ENCODE measurements at places on chromosomes 3 and 15.

GRCh38 chr3:127908951-127909350 is 6.1 kb upstream of the KBTBD12 start:
- no peak for DNase-seq

GRCh38 chr3:380801-381200 is 184.2 kb downstream of the CHL1 start:
- DNase-seq = no peak

- no peak for DNase-seq
Observed at GRCh38 chr3:55244247-55244646, 242.9 kb downstream of the WNT5A start.

DNA sequence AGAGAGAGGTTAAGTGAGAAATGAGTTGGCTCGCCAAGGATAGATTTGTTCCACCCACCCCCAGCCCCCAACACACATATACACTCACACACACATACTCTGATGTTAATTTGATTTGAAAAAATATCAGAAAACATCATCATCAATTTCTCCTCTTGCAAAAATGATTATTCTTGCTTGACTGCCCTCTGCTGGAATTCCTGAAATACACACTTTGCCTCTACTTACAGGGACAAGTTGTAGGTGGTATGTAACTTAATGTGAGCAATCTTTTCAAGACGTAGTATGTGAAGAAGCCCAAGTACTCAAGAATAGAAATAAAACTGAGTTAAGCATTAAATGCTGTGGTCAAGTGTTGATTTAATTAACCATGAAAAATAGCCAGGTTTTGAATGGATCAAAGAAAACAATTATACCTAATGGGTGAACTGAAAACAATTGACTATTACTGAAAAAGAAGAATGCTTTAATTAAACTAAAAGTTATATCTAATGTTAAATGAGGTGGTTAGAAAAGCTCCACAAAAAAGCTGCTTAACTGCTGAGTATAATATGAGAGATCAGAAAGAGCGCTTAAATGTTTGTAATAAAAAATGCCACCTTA is 46.6 kb upstream of the MDFIC2 start:
- peak; percentile 1 for DNase-seq

DNA sequence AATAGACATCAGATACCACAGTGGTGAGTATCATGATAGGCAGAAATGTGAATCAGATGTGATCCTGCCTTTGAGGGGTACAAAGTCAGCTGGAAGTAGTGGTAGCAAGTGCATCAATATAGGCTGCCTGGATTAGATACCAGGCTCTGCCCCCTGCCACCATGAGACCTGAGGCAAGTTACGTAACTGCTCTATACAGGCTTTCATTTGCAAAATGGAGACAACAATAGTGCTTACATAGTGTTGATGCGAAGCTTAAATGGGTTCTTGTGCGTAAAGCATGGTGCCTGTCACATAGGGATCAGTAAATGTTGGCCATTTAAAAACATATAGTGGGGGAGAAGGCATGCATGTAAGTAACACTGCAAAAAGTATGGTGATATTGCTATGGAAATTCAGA is 158.0 kb downstream of the RYR3 start:
- DNase-seq = no peak

DNA sequence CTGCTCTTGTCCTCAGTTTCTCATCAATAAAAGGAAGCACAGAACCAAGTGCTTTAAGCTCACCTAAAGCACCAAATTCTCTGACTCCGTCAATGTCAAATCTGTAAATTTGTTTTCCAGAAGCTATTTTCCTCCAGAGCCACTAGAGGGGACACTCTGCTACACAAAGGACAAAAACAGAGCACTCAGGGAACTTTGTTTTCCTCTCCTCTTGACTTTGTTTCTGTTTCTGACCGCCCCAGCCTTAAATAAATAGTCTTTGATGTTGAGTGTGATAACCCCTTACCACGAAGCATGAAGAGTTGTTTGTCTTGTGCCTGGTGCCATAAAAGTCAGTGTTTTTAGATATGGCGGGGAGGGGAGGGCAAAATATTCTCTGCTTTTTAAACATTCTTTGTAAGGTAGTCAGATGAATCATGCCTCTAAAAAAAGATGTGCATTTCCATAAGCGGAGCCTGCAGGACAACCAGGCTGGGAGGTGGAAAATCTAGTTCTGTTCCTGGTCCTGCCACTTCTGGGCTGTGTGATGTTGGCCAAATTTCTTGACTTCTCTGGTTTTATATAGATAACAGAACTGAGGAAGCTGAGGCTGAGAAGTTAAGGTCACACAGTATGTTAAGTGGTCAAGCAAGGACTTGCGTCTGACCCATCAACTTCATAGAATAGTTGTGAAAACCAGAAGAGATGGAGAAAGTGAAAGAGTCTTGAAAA is 7.3 kb upstream of the ZBTB38 start:
- DNase-seq = peak; percentile 72

DNA sequence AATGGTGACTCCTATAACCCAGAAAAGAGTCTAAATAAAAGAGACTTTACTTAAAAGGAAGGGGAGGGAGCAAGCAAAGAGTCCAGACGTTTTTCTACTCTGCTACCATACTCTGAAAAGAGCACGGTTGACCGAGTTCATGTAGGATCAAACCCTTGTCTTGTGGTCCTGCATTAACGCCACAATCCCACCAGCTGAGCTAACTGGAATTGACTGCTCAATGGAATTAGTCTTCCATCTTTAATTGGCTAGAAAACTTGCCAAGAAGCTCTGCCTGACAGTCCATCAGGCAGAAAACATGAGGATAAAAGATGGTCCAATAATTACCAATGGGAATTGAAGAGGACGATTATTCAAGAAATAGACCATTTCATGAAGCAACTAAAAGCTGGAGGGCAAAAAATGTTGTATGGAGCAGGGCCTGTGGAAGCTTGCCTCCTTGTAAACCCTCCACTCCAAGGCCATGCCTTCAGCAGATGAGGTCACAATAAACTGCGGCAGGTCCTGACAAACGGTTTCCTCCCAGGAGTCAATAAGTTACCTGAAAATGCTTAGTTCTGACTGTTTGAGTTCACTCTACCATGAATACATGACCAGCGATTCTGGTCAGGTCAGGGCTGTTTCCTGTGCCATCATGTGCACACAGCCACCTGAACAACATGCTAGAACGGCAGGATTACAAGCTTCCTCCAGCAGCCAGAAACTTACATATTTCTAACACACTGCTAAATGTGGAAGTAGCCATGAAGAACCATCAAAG is 35.6 kb upstream of the ARHGEF3 start:
- no peak for DNase-seq

DNA sequence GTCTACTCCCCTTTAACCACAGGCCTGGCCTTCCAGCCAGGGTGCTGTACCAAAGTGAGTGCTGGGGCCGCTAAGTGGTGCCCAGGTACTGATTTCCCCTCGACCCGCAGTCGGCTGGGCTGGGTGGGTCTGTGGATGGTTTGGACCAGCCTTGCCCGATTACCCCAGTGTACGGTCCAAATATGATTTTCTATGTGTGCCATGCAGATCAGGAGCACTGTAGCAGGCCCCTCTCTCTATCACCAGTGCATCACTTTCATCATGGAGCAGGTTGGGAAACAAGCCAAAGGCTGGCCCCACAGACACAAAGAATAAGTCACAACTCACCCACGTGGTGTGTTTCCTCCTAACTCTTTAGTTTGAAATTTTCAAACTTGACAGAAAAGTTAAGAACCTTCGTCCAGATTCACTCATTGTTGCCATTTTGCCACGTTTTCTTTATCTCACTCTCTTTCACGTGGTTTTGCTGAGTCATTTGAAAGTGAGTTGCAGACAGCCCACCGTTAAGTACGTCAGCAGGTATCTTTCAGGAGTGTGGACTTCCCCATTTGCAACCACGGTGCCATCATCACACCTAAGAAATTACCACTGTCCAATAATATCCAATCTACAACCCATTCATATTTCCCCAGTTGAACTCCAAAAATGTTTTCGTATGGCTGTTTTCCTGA is 37.0 kb downstream of the ZNF710 start:
- DNase-seq = peak; percentile 29

DNA sequence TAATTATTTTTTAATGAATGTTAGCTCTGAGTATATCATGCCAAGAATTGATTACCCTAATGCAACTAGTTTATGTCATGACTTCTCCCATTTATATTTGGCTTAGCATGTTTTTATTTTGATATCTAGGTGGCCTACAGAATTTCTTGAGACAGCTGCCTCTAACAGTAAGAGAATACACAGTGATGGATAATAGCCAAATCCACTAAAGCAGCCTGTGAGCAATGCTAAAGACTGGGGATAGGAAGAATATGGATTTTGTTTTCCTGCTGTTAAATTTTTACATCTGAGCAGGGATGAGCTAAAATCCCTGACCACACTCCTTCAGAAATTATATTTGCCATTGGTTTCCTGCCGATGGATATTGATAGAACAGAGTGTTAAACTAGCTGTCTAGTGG is 149.3 kb upstream of the TGFBR2 start:
- DNase-seq = no peak

GRCh38 chr3:79246875-79247724 is 520.7 kb downstream of the ROBO1 start:
- DNase-seq = no peak

Measured in hepatic stellate cell (primary cell).